GM12865 (cell line): ENCODE measurements at places on chromosomes 12 and 14.
A peak's percentile ranks its signal among the peaks of the same experiment; 100 is the strongest.

GRCh38 chr12:99553461-99553860 lies 94.1 kb upstream of the GARIN6 start:
- DNase-seq, result no peak

DNA sequence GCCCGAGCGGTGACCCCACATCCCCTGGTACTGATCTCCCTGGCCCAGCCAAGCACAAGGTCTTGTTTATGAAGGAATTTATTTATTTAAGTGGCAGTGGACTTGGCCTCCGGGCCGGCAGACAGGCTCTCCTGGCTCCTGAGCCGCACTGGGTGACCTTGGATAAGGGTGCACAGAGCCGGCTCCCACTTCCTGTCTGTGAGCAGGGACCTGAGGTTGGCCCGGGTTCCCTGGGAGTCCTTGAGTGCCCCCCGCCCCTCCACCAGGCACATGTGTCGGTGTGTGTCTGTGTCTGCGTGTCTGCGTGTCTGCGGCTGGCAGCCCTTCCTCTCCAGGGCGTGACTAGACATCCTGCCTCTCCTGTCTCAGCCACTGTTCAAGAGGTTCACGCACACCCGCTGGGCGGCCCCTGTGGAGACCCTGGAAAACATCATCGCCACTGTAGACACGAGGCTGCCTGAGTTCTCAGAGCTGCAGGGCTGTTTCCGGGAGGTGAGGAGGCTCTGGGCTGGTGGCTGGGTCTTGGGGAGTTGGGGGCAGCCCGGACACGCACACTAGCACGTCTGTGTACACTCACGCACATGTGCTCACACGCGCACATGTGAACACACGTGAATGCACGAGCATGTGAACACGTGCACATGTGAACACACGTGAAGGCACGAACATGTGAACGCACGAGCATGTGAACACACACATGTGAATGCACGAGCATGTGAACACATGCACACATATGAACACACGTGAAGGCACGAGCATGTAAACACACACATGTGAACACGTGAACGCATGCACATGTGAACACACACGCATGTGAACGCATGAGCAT lies 9.3 kb downstream of the TNFAIP2 start:
- no peak for DNase-seq

- no peak for DNase-seq
These were observed 8.1 kb downstream of the VAMP1 start for GRCh38 chr12:6462234-6462995.

GRCh38 chr14:59918824-59919569 lies 947 bp upstream of the LRRC9 start:
- DNase-seq, result peak; percentile 21

DNA sequence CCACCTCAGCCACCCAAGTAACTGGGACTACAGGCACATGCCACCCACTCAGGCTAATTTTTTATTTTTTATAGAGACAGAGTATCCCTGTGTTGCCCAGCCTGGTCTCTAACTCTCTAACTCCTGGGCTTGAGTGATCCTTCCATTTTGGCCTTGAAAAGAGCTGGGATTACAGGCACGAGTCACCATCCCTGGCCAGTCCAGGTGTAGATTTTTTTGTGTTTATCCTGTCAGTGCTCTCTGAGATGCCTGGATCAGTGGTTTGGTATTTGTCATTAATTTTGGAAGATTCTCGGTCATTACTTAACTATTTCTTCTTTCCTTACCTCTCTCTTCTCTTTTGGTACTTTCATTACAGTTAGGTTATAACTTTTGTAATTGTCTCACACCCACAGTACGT lies 5.3 kb upstream of the HIF1A start:
- DNase-seq, result no peak

- DNase-seq, result peak; percentile 49
These were observed 42.0 kb downstream of the GPHB5 start for GRCh38 chr14:63276492-63277342.

- DNase-seq, result no peak
These were observed 879 bp upstream of the HSPB8 start for GRCh38 chr12:119177724-119178380.

DNA sequence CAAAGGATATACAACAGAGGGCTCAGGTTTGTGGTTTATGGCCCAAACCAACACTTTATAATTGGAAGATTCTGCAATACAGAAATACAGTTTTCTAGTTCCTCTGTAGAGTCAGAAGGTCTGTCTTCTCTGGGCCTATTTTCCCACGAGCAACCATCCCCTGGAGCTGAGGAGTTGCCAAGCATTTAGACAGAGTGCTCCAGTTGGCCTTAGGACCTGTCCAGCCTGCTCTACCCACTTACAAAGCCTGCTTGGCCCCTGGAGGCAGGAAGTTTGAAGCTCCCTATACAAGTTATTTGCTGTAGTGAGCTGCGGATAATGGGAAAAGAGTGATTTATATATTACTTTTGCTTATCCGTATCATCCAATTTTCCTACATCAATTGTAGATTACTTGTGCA lies 60.8 kb upstream of the HSPB8 start:
- DNase-seq, result no peak

DNA sequence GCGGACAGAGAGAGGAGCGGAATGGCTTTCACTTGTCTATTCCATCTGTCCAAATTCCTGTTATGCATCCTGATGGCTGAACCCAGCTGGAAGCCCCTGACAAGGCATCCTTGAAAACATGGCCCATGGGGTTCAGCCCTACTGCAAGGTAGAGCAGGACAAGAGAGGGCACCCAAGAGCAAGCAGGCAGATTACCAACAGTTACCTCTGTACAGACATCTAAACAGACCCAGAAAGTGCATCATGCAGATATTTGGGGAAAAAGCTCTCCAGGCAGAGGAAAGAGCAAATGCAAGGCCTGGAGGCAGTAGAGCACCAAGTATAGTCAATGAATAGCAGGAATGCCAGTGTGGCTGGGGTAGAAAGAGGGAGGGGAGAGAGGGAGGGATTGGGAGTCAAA lies 407.5 kb downstream of the PCNX1 start:
- DNase-seq, result no peak

DNA sequence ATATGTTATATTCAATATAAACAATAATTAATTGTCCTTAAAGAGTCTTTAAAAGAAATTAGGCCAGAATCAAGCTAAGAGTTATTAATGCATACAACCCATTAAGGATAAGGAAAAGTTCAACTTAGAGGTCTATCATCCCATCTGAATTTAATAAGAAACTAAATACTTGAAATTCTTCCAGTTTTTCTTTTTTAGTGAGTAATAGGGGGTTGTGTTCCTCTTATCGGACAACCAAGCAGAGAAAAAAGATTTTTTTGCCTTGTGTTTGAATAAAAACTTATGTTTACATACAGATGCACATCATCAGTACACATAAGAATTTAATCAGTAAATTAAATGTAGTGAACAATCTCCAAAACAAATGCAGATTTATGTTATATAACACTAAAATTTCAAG lies 32.5 kb downstream of the PAWR start:
- no peak for DNase-seq

GRCh38 chr12:98758331-98758730 lies 113.2 kb downstream of the APAF1 start:
- no peak for DNase-seq

DNA sequence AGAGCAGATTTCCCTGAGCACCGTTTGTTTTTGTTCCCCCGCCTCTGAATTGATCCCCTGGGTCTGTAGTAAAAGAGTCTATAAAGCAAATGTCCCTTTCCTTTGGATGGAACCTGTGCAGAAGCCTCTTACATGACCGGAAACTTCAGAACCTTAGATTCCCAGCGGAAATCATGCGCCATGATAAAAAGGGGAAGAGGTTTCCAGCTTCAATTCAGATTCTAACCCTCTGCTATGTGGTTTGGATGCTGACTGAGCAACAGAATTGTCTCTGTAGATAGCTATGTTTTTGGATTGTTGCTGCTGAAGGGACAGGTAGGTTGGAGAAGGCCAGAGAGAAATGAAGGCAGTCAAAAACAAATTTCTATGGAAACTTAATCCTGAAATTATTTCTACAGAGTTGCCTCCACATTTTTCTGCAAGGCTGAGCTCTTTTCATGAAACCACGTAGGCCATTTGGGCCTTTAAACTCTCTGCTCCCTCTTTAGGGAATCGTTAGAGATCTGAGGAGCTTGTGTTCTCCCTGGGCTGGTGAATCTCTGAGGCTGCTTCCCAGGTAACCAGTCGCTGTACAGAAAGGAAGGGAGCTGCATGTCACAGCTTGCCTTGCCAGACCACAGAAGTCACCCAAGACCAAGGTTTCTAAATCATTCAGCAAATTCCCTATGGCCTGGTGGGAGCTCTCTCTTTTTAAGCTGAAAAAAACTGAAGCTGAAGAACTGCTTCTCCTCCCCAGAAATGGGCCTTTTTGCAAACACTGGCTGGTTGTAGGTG lies 28.7 kb upstream of the OR10P1 start:
- no peak for DNase-seq

- peak; percentile 79 for DNase-seq
These were observed 10.1 kb upstream of the GRIP1 start for GRCh38 chr12:66688846-66689439.

GRCh38 chr12:107525719-107526554 lies 159.7 kb upstream of the PWP1 start:
- no peak for DNase-seq

GRCh38 chr12:103848143-103848542 lies 7.1 kb upstream of the NT5DC3 start:
- DNase-seq, result no peak

GRCh38 chr12:109707470-109707821 lies 6.2 kb upstream of the FAM222A start:
- DNase-seq, result no peak

GRCh38 chr14:50529288-50530179 lies 2.8 kb downstream of the MAP4K5 start:
- no peak for DNase-seq

GRCh38 chr14:97920201-97920600 lies 1123.0 kb downstream of the VRK1 start:
- no peak for DNase-seq

DNA sequence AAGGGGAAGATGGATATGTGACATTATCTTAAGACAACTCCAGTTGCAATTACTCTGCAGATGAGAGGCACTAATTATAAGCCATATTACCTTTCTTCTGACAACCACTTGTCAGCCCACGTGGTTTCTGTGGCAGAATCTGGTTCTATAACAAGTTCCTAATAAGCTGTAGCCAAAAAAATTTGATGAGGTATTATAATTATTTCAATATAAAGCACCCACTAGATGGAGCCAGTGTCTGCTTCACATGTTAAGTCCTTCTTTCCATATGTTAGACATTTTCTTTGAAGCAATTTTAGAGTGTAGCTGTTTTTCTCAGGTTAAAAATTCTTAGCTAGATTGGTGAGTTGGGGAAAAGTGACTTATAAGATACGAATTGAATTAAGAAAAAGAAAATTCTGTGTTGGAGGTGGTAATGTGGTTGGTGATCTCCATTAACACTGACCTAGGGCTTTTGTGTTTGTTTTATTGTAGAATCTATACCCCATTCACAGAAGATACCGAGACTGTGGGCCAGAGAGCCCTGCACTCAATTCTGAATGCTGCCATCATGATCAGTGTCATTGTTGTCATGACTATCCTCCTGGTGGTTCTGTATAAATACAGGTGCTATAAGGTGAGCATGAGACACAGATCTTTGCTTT lies 36.9 kb downstream of the PSEN1 start:
- peak; percentile 53 for DNase-seq

DNA sequence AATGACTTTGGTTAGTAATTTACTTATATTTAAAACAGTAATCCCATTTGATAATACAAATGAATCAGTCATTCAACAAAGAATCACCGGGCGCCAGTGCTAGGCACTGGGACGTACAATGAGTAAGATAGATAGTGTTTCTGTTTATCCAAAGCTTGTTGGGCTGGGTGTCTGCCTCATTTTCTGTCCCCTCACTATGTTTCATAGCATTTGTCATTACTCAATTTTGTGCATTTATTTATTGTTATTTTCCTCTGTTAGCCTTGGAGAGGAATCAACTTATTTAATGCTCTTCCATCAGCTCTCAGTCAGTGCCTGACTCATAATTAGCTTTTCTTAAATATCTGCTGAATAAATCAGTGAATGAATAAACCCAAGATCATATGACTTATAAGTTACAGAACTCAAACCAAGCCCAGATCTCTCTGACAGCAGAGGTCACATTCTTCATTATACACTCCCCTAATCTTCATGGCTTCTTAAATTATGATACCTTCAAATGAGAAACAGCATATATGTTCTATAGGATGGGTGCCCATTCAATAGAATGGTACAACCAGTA lies 86.2 kb downstream of the TSPAN8 start:
- no peak for DNase-seq

DNA sequence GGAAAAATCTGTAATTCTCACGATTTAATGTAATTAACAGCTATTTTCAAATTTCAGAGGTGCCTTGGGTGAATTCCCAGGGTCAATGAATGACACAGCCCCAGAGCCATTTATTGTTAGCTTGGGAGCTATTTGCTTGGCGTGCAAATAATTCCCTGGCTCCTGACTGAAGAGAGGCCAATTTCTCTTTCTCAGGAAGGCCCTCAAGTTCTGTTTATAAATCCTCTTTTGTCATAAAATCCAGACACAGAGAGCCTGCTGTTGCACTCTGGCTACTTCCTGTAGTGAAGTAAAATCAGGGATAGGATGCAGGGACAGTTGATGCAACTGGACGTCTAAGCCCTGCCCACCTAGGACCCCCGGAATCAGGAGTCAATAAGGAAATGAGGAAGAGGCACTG lies 154.3 kb downstream of the TMX1 start:
- no peak for DNase-seq

DNA sequence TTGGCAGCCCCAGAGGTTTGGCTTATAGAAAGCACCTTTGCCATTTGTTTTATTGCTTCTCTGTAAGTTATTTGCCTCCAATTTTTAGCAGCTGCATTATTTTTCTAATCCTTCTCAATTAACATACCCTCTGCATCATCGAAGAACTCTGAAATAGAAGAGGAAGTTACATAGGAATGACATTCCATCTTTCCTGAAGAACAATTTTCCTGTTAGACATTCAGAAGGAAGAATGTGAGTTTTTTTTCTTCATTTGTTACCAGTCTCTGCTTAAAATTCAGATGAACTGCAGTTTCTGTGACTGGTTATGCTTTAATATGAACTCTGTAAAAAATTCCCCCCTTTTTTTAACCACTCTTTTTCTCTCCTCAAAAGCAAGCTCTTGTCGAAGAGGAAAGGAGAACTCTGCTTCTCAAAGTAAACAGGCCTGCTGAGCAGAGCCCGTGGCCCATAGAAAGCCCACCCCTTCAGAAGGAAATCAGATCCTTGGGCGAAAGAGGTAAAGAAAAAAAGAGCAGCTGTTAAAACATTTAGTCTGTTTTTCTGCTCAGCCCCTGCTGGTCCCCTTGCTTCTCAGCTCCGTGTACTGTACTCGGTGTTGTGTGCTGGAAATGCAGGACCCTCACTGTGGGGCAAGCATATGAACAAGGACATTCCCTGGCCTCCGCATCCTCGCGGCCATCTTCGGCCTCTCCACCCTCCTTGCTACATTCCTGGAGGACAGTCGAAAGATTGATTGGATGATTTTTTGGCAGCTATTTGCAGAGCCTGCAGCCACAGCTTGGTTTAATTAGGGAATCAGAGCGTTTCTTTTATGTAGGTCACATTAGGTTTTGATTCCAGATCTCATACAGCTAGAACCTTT lies 164.4 kb upstream of the LRIG3 start:
- no peak for DNase-seq

- DNase-seq, result no peak
These were observed 44.6 kb downstream of the FBXO21 start for GRCh38 chr12:117145597-117146154.
